ENCODE measurements at places on chromosomes 12 and 14. TPM values are rescaled to one million over a fixed set of nuclear protein-coding genes. Genes with fewer than 3 reads are reported as not detected.

DNA sequence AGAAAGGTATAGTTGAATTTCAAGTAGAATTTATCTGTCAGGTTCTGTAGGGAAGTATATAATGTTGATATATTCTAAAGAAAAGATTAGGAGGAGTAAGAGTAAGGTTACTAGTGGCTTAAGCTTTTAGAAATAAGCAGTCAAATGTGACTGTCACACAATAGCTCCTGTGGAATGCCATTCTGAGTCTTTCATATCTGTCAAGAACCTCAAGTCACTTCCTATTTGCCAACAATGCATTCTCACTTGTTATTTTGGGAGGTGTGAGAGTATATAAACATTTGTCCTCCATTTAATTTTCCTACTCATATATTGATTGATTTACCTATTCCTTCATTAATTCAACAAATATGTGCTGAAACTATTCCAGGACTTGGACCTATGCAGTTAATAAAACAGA lies 11.7 kb downstream of the CLEC9A start:
- DNase-seq = no peak
- no peak overlapping the region for H3K27ac ChIP-seq
- no peaks in the 10 kb centered on the region for H3K36me3 ChIP-seq
- H3K27me3 ChIP-seq = no peaks in the 10 kb centered on the region
- H3K4me1 ChIP-seq = no peaks in the 10 kb centered on the region
- no peak overlapping the region for H3K4me3 ChIP-seq

DNA sequence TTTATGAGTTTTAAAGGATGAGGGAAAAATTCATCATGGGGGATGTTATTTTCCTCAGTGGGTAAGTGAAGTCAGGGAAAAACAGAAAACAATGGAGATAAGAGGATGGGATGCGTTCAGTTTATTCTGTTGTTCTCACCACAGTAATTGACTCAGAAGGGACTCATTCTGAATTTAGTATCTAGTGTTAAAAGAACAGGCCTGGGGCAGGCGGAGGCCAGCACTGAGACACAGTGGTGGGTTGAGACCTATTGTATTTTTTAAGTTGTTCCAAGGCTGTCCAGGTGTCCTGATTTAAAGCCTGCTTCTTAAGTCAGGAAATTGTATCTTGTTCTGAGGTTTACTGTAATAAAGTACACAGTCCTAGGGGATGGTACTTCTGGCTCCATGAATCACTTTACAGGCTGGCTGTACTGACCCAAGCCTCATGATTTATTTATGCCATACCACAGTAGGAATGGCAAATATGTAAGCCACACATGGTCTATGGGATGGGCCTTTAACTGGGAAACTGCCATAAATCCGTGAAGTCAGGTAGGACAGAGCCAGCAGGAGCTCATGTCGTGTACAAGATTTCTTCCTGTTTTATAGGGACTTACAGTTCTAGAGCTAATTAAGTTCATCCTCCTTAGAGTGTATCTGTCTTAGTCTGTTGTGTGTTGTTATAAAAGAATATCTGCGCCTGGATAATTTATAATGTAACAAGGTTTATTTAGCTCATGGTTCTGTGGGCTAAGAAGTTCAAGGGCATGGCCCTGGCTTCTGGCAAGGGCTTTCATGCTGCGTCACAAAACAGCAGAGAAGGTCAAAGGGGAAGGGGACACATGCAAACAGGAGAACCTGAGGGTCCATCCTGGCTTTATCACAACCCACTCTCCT lies 244.1 kb downstream of the FBXL14 start:
- no peaks in the 10 kb centered on the region for H3K27me3 ChIP-seq
- H3K27ac ChIP-seq = no peak overlapping the region
- H3K4me1 ChIP-seq = no peaks in the 10 kb centered on the region
- DNase-seq = no peak
- no peak overlapping the region for H3K4me3 ChIP-seq
- peaks cover 8% of the 10 kb centered on the region for H3K36me3 ChIP-seq

- no peak overlapping the region for H3K4me3 ChIP-seq
- no peaks in the 10 kb centered on the region for H3K36me3 ChIP-seq
- no peaks in the 10 kb centered on the region for H3K27me3 ChIP-seq
- no peaks in the 10 kb centered on the region for H3K4me1 ChIP-seq
These were observed 106.5 kb upstream of the DCN start for GRCh38 chr12:91289072-91289471.

DNA sequence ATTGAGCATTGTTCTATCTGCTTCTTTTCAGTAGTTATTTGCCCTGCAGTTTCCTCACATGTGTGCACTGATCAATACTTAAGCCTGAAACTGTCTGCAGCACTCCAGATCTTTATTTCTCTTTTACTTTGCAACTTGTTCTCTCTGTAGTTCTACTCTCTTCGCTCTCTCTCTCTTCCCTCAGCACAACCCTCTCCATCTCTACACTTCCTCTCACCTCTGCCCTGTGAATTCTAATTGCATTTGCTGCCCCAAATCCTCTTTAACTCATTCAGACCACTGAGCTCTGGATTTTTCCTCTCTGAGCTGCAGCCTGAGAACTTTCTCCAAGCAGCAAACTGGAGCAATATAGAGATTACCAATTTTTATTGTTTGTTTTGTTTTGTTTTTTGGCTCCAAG lies 1035.5 kb downstream of the FSCB start:
- no peak overlapping the region for H3K4me3 ChIP-seq
- H3K4me1 ChIP-seq = no peaks in the 10 kb centered on the region
- no peak for DNase-seq
- no peaks in the 10 kb centered on the region for H3K36me3 ChIP-seq
- no peaks in the 10 kb centered on the region for H3K27me3 ChIP-seq

- no peaks in the 10 kb centered on the region for H3K4me1 ChIP-seq
- no peak overlapping the region for H3K4me3 ChIP-seq
- no peaks in the 10 kb centered on the region for H3K27me3 ChIP-seq
- H3K27ac ChIP-seq = no peak overlapping the region
These were observed 115.8 kb upstream of the CCDC198 start for GRCh38 chr14:57609192-57610075.

DNA sequence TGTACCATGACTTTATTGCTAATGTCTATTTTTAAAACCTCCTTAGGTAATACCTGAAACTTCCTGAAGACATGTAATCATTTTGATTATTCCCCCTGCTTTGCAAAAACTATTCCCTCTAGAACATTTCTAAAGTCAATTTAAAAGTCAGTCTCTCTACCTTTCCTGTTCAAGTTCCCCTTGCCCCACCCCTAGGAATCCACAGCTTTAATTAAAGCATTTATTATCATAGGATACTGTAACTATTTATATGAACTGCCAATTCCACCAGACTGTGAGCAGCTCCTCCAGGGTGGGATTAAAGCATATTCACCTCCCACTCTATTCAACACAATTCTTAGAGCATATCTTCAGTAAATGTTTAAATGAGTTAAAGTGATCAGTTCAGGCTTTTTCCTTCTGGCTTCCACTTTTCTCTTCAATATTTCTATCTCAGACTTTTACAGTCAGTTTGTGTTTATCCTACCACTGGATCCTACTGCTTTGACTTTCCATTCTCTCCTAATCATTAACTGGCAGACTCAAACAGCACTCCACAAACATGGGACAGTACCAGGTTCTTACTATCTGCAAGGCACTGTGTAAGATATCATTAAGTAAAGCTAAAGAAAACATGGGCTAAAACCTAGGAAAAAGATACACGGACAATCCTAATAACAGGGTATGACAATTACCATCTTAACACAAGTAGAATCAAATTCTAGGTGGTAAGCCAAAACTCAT lies 39.1 kb downstream of the PTPN21 start:
- no peak for DNase-seq
- no peaks in the 10 kb centered on the region for H3K4me1 ChIP-seq
- H3K27me3 ChIP-seq = no peaks in the 10 kb centered on the region
- H3K27ac ChIP-seq = no peak overlapping the region
- no peak overlapping the region for H3K4me3 ChIP-seq

- DNase-seq = no peak
- no peak overlapping the region for H3K4me3 ChIP-seq
- no peaks in the 10 kb centered on the region for H3K27me3 ChIP-seq
- H3K27ac ChIP-seq = no peak overlapping the region
- H3K4me1 ChIP-seq = no peaks in the 10 kb centered on the region
These were observed 36.6 kb downstream of the SUPT16H start for GRCh38 chr14:21347201-21347600.

- H3K36me3 ChIP-seq = no peaks in the 10 kb centered on the region
- H3K27ac ChIP-seq = no peak overlapping the region
- H3K4me1 ChIP-seq = peaks cover 29% of the 10 kb centered on the region
- no peak overlapping the region for H3K4me3 ChIP-seq
- no peak for DNase-seq
These were observed 8.8 kb downstream of the VDR start for GRCh38 chr12:47896022-47896421.

DNA sequence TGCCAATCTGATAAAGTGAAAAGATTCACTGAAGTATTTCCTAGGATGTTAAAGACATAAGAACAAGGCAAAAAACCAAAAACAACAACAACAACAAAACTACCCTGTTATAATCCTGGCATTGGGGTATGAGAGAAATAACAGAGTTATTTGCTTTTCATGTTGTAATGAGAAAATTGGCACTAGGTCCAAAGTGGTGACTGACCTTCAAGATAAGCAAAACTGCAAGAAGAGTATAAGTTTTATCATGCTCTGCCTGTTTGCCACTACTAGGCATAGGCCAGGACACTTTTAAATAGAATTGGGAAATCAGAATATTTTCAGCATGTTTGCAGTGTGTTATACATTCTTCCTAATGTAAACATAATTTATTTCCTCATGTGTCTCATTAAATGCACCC lies 140.1 kb upstream of the CPM start:
- H3K27me3 ChIP-seq = no peaks in the 10 kb centered on the region
- H3K36me3 ChIP-seq = no peaks in the 10 kb centered on the region
- no peak overlapping the region for H3K27ac ChIP-seq
- no peak for DNase-seq

GRCh38 chr12:32536000-32536345 lies 136.6 kb downstream of the FGD4 start:
- H3K36me3 ChIP-seq = no peaks in the 10 kb centered on the region
- DNase-seq = no peak
- H3K4me1 ChIP-seq = peaks cover 69% of the 10 kb centered on the region
- no peaks in the 10 kb centered on the region for H3K27me3 ChIP-seq

DNA sequence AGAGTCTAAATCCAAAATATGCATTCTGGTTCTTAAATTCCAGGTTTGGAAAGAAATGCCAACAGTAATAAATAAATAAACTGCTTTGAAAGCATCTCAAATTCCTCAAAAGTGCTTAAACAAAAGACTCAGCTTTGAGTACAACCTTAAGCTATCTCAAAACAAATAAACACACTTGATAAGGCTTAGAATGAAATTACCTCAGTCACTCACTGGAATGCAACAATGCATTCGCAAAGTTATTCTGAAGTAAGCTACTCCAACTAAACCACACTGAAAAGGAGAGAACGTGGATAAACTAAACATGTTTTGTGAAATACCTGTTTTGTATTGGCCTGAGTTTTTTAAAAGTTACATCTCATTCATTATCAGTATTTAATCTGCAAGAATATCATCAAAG lies 1.2 kb downstream of the SPTSSA start:
- no peaks in the 10 kb centered on the region for H3K27me3 ChIP-seq
- H3K4me3 ChIP-seq = peak overlapping the region; percentile 88
- DNase-seq = no peak
- peak overlapping the region; percentile 93 for H3K27ac ChIP-seq
- H3K4me1 ChIP-seq = peaks cover 40% of the 10 kb centered on the region

GRCh38 chr12:62605981-62606380 lies 139.4 kb downstream of the MON2 start:
- no peaks in the 10 kb centered on the region for H3K27me3 ChIP-seq
- H3K4me3 ChIP-seq = no peak overlapping the region
- H3K27ac ChIP-seq = no peak overlapping the region
- no peak for DNase-seq

LMNTD1 gene
- not detected for total RNA-seq

DNA sequence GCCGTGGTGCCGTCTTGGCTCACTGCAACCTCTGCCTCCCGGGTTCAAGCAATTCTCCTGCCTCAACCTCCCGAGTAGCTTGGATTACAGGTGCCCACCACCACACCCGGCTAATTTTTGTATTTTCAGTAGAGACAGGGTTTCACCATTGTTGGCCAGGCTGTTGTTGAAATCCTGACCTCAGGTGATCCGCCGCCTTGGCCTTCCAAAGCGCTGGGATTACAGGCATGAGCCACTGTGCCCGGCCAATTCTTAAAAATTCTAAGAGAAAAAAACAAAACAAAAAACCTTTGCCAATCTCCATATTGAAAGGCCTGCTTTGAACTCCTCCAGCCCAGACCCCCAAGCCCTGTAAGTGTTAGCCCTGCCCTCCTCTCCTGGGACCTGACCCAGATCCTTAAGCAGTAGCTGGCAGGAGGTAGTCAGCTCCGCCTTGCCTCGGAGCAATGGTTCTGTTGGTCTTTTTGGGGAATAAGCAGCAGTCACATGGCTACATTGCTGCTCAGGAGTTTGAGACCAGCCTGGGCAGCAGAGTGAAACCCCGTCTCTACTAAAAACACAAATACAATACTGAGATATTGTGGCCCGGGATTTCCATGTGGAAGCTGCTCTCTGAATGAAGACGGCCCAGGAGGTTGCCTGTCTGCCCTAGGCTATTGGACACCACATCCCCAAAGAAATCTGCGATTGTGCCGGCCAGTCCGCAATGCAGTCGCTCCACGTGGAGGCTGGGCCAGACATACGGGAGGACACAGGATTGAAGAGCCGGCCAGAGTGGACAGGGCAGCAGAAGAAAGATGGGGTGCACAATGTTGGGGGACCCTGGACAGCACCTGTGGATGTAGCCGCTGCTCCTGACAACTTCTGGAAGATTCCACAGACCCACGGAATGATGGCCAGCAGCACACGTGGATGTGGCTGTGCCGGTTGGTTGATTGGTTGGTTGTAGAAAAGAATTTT lies 28.8 kb upstream of the BEGAIN start:
- no peaks in the 10 kb centered on the region for H3K36me3 ChIP-seq
- H3K4me1 ChIP-seq = no peaks in the 10 kb centered on the region
- H3K4me3 ChIP-seq = no peak overlapping the region
- DNase-seq = no peak

DNA sequence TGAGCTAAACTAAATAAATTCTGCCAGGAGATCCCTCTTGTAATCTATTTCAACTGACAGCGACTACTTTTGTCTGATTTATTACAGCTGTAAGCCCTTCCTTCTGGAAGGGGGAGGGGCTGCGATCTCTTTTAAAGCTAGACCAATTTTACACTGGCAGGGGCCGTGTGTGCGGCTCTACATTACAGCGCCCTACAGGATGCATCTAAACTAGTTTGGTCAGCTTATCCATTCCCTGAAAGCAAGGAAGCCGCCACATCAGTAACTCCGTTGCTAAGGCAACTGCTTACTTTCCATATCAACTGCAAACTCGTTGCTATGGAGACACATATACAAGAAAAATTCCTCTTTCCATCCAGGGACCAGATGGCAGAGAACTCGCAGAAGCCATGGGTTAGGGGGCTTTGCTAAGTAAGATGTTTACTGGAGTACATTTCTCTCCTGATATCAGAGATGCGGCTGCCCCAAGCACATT lies 17.4 kb downstream of the FOXN3 start:
- no peak overlapping the region for H3K4me3 ChIP-seq
- H3K27me3 ChIP-seq = no peaks in the 10 kb centered on the region
- no peak overlapping the region for H3K27ac ChIP-seq
- H3K36me3 ChIP-seq = no peaks in the 10 kb centered on the region
- DNase-seq = no peak

- DNase-seq = no peak
- no peak overlapping the region for H3K27ac ChIP-seq
- no peaks in the 10 kb centered on the region for H3K4me1 ChIP-seq
- H3K36me3 ChIP-seq = no peaks in the 10 kb centered on the region
These were observed 435.0 kb downstream of the NELL2 start for GRCh38 chr12:44441155-44441554.

Measured in esophagus squamous epithelium (tissue), 5 donors.